ENCODE measurements at places on chromosomes 4 and X.

GRCh38 chr4:106773076-106773905 lies 262.8 kb downstream of the DKK2 start:
- DNase-seq: no peak

DNA sequence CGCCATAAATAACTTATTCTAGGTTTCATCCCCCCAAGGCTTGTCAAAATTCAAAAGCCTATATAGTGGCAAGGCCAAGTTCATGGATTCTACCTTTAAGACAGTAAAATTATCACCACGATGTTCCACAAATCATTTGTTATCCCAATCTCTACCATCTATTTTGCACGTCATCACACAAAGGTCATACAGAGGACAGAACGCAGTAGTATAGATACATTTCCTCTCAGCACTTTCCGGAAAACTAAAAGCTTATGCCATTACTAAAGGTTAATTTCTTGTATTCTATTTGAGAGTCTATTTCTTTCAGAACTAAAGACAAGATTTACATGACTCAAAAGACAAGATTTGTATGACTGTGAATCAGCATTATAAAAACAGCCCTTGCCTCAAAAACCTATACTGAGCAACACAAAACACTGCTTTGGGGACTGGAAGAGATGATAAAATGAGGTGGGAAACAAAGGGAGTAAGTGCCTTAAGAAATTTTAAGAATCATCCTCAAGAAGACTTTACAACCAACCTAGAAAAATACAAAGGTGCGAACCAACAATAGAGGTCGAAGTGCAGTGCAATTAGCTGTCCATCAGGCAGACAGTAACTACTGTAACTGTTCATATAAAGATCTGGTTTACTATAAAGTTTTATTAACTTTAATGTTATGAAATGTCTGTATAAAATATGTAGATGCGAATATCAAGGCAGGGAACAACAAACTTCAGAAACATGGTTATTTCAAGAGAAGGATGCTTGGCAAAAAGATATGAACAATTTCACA lies 7.6 kb downstream of the UBE2D3 start:
- no peak for DNase-seq

GRCh38 chrX:22987452-22987851 lies 12.3 kb upstream of the DDX53 start:
- DNase-seq: no peak

- no peak for DNase-seq
Measured at GRCh38 chr4:151436093-151436518, 27.1 kb downstream of the FHIP1A start.

GRCh38 chr4:154984148-154984547 lies 203.1 kb downstream of the RBM46 start:
- no peak for DNase-seq

GRCh38 chrX:15853586-15854079 lies 980 bp downstream of the AP1S2 start:
- no peak for DNase-seq

- no peak for DNase-seq
Measured at GRCh38 chrX:40573763-40574162, 7.0 kb upstream of the ATP6AP2 start.

- no peak for DNase-seq
Measured at GRCh38 chrX:120668357-120668756, 38.5 kb upstream of the C1GALT1C1 start.

GRCh38 chr4:124505211-124505610 lies 207.3 kb downstream of the ANKRD50 start:
- no peak for DNase-seq

DNA sequence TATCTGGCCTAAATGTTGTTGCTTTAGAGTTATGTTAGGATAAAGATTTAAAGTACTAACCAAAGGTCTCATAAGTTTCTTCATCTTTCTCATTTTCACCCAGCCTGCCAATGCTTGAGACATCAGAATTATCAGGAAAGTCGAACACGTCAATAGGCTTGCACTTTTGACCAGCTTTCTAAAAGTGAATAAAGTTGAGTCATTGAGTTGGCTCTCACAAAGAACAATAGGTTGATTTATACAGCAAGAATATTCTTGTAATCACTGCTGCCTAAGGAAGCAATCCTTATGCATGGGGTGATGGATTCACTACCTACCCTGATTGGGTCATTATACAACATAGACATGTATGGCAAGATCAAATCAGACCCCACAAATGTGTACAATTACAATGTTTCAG lies 5.0 kb downstream of the CENPU start:
- no peak for DNase-seq

GRCh38 chrX:130173190-130173895 lies 1.6 kb downstream of the RAB33A start:
- DNase-seq: no peak

GRCh38 chrX:32678487-32678886 lies 532.9 kb downstream of the DMD start:
- no peak for DNase-seq

- no peak for DNase-seq
Measured at GRCh38 chrX:48530736-48531135, 8.8 kb upstream of the TBC1D25 start.

DNA sequence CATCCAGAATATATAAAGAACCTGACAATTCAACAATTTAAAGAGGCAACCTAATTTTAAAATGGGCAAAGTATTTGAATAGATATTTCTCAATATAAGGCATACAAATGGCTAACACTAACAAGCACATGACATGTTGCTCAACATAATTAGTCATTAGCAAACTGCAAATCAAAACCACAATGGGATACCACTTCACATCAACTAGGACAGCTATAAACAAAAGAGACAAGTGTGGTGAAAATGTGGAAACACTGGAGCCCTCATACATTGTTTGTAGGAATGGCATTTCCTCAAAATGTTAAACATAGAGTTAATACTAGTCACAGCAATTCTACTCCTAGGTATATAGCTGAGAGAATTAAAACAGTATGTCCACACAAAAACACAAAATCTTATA lies 96.7 kb downstream of the CORIN start:
- DNase-seq: no peak

- no peak for DNase-seq
Measured at GRCh38 chrX:53266914-53267313, 14.5 kb downstream of the IQSEC2 start.

GRCh38 chr4:109410776-109411175 lies 22.8 kb upstream of the SEC24B start:
- no peak for DNase-seq

DNA sequence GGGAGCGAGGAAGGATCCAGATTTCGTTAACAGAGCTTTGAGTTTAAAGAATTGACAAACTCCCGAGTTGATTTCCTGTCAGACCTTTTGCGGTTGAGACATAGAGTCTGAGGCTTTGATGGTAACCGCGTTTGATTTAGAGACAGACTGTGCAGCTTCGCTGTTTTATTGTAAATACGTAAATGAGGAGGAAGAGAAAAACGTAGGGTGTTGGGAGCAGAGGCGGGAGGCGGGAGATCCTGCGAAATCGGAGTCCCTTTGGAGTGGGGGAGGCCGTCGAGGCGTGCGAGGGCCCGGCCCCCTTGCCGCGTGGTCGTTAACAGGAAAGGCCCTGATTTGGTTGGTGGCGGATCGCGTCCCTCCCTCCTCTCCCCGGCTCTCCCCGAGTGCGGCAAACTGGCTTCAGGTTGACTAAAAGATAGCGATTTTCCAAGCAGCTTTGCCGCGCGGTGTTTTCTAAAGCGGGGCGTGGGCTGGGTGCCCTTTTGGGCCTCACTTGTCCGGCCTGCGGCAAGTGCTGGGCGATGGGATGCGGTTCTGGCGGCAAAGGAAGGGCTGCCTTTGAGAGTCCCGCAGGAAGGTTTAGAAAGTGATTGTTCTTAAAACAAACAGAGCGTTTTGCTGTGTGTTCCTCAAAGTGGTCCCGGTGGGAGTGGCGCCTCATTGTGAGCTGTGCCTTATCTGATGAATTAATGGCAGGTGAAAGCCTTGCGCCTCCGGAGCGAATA lies 857 bp downstream of the SCML1 start:
- DNase-seq: no peak

- no peak for DNase-seq
Measured at GRCh38 chr4:86816501-86817273, 32.5 kb downstream of the SLC10A6 start.

DNA sequence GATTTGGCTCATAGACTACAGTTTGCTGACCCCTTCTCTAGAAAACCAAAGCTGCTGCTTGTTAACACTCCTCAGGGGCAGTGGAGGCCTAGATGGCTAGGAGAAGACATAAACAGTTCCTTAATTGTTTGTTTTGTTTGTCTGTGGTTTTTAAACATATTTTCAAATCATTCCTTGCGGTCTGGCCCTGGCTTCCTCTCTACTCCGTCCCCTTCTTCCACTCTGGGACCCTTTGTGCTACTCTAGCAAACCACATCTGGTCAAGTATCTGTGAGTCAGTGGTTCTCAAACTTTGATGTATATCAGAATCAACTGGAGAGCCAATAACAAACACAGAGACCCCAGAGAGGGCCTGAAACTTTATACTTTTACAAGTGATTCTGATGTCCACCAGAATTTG lies 36.1 kb downstream of the FRMPD4 start:
- no peak for DNase-seq

DNA sequence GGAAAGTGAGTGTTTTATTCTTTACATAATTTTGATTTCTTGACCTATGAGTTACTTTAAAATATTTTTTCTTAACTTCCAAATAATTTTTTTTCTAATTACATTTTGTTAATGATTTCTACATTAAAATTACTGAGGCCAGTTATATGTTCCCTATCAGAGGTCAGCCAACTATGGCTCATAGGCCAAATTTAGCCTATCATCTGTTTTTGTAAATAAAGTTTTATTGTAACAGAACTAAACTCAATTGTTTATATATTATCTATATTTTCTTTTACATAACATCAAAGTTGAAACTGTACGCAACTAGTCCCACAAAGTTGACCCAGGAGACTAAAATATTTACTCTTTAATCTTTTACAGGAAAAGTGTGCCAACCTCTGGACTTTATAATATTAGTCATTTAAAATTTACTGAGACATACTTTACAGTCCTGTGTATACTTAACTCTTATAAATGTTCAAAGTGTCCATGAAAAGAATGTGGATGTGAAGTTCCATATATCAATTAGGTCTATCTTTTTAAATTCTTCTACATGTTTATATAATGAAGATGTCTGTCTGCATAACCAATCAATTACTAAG lies 26.2 kb downstream of the ASB5 start:
- DNase-seq: no peak

DNA sequence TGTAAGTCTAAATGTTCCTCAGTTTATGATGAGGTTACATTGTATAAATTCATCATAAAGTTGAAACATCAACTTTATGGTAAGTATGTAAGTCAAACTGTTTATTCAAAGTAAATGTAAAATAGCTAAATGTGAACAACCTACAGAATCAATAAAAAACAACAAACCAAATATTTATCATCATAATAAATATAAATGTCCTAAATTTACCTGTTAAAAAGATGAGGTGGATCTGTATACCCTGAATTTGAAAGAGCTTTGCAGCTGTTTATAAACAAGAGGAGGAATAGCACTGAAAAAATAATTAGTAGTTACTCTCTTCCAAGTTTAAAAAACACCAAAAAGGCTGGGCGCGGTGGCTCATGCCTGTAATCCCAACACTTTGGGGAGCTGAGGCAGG lies 13.7 kb downstream of the ABHD18 start:
- no peak for DNase-seq

Measured in activated CD8-positive, alpha-beta memory T cell treated with anti-CD3 and anti-CD28 coated beads for 1 hour (primary cell).